ENCODE measurements at places on chromosomes 11 and 22. TPM values are rescaled to one million over a fixed set of nuclear protein-coding genes. Genes with fewer than 3 reads are reported as not detected.

Gene SLC35F2
- 5.2 TPM for total RNA-seq

Gene MRPL23
- total RNA-seq = 178 TPM

Gene SMIM35
- total RNA-seq = not detected

Gene RBMXL2
- not detected for total RNA-seq

Gene POLD3
- 16.0 TPM for total RNA-seq

Gene UVRAG
- 30.3 TPM for total RNA-seq

Gene RAB36
- 9.3 TPM for total RNA-seq

Gene FLRT1
- not detected for total RNA-seq

Gene RGL4
- not detected for total RNA-seq

Gene CCDC81
- 1.2 TPM for total RNA-seq

Gene OR10A2
- total RNA-seq = not detected

Gene MS4A6A
- not detected for total RNA-seq

Gene RFPL2
- total RNA-seq = 18.5 TPM

Gene CPT1A
- total RNA-seq = 33.4 TPM

Gene GRAP2
- under 0.01 TPM for total RNA-seq

Gene RIC3
- not detected for total RNA-seq

Gene OLFML1
- total RNA-seq = not detected

Gene HSPB2
- total RNA-seq = 2.5 TPM

Gene PNPLA5
- not detected for total RNA-seq

Gene TPCN2
- 89.0 TPM for total RNA-seq

Gene MARK2
- total RNA-seq = 19.3 TPM

Gene OR6T1
- total RNA-seq = not detected

Gene SDHAF2
- 48.3 TPM for total RNA-seq

Gene GLYATL1B
- total RNA-seq = not detected

Gene CNGA4
- not detected for total RNA-seq

Gene OR8D4
- total RNA-seq = not detected

Gene GDPD4
- total RNA-seq = not detected

Gene MS4A12
- not detected for total RNA-seq

Gene ZPR1
- 50.3 TPM for total RNA-seq

Gene APOBEC3H
- not detected for total RNA-seq

Gene CDC42EP1
- total RNA-seq = 21.1 TPM

Gene FAT3
- total RNA-seq = under 0.01 TPM

Gene GRAMD1B
- total RNA-seq = 4.4 TPM
